NCI-H524 (cell line): ENCODE measurements at places on chromosomes 2 and 18.

- DNase-seq, result no peak
Observed at GRCh38 chr2:223232896-223233295, 180.9 kb downstream of the KCNE4 start.

DNA sequence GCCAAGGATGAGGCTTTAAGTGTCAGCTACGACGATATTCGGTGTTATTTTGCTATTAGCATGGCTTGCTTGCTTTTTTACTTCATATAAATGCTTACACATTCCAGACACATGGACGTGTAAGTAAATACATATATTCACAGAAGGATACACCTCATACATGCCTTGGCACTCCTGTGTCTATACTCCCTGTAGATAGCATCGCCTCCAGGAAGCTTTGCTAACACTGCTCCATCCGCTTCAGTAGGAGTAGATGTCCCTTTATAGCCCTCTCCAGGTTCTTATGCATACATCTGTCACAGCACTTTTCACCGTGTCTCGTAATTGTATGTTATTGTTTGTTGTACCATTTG lies 27.5 kb upstream of the KCTD1 start:
- DNase-seq, result peak; percentile 25

DNA sequence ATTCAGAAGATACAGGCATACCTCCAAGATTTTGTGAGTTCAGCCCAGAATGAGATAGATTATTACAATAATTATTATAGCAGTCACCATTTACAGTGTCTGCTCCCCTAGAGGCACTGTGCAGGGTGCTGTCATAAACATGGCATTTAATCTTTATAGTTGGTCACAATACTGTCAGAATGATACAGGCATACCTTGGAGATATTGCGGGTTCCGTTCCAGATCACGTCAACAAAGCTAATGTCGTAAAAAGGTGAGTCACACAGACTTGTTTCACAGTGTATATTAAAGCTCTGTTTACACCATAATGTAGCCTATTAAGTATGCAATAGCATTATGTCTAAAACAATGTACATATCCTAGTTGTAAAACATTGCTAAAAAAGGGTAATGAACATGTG lies 45.6 kb downstream of the ZRANB3 start:
- DNase-seq, result no peak

GRCh38 chr2:10918661-10919409 lies 7.1 kb downstream of the KCNF1 start:
- no peak for DNase-seq

- DNase-seq, result no peak
Observed at GRCh38 chr2:150640039-150640438, 152.6 kb upstream of the RND3 start.

DNA sequence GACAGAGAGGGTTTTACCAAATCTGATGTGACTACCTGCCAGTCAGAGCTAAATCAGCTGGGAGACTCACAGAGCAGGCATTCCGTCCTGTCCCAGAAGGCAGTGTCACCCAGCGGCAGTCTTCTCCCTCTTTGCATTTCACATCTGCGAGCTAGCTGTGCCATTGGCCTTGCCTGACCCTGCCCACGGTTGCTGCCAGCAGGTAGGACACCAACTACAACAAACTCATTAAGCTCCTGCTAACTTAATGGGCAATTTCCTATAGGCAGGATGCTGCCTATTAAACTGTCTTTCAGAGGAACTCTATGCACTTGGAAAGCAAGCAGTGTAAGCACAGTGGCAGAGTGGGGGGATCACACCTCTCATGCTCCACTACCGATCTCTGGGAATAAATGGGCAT lies 116.4 kb upstream of the CAPN13 start:
- no peak for DNase-seq

DNA sequence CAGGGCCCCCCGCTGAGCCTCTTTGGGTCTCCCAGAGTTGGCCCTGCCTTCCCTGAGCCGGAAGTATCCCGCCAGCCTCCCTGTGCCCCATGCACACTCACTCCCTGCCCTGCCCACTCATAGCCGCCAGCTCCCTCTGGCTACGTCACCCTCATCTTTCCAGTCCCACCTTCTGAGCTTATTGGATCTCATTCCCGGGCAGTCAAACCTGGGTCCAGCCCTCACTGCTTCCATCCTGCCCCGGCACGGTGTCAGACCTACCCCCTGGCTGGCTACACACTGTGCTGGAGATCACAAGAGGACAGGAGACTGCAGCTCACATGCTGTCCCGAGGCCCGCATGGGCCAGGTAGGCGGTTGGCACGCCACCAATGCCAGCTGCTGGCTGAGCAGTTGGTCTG lies 147.2 kb downstream of the ASB1 start:
- no peak for DNase-seq

GRCh38 chr2:162747021-162747420 lies 91.5 kb downstream of the KCNH7 start:
- no peak for DNase-seq

DNA sequence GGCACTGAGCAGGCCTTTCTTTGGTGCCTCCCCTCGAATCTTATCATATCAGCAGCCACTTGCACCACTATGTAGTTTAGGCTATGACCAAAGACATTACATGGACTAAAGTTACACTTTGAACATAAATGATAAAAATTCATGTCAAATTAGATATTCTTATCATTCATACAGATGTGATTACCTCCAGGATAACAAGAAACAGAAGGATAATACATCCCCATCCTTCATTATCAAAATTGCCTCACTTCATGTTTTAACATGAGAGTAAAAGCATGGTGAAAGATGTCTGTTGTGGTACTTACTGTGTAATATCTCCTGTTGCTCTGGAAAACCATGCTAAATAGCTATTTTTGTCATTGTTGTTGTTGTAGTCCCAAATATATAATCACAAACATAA lies 230.8 kb upstream of the RND3 start:
- no peak for DNase-seq

GRCh38 chr2:230602562-230603230 lies 109.9 kb upstream of the CAB39 start:
- DNase-seq, result no peak

DNA sequence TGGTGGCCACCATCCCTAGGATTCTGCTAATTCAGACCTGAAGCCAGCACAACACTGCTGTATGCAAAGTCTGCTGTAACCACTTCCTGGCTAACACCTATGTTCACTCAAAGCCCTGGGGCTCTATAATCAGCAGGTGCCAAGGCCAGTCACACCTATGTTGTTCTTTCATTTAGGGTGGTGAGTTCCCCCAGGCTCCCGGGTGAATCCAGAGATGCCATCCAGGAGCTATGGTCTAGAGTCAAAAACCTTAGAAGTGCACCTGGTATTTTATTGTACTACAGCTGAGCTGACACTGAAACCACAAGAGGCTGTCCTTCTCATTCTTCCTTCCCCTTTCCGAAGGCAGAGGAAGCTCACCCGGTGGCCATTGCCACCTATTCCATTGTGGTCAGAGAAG lies 46.2 kb upstream of the CCDC141 start:
- no peak for DNase-seq

DNA sequence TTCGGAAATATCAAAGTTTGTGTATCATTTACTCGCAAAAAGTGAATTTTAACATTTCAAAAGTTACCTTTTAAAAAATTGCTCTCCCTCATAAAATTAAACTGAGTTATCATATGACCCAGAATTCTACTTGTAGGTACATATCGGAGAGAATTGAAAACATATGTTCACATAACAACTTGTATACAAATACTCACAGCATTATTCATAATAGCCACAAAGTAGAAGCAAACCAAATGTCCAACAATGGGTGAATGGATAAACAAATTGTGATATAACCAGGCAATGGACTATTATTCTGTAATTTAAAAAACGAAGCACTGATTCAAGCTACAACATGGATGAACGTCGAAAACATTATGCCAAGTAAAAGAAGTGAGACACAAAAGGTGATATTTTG lies 412.0 kb upstream of the TCF4 start:
- DNase-seq, result no peak

DNA sequence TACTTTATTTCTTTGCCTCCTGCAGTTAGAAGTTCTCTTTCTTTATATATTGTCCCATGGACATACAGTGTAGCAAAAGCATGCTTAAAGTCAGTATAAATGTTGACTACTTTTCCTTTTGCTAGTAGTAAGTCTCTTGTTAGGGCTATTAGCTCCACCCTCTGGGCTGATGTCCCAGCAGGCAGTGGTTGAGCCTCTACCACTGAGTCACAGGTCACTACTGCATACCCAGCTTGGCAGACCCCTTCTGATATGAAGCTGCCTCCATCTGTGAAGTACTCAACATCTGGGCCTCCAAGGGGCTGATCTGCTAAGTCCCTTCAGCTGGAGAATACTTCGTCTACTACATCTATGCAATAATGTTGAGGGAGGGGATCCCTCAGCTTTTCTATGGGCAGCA lies 61.0 kb upstream of the SLC35G4 start:
- DNase-seq, result no peak

- DNase-seq, result no peak
Observed at GRCh38 chr2:186129767-186130581, 356.1 kb upstream of the ZC3H15 start.

DNA sequence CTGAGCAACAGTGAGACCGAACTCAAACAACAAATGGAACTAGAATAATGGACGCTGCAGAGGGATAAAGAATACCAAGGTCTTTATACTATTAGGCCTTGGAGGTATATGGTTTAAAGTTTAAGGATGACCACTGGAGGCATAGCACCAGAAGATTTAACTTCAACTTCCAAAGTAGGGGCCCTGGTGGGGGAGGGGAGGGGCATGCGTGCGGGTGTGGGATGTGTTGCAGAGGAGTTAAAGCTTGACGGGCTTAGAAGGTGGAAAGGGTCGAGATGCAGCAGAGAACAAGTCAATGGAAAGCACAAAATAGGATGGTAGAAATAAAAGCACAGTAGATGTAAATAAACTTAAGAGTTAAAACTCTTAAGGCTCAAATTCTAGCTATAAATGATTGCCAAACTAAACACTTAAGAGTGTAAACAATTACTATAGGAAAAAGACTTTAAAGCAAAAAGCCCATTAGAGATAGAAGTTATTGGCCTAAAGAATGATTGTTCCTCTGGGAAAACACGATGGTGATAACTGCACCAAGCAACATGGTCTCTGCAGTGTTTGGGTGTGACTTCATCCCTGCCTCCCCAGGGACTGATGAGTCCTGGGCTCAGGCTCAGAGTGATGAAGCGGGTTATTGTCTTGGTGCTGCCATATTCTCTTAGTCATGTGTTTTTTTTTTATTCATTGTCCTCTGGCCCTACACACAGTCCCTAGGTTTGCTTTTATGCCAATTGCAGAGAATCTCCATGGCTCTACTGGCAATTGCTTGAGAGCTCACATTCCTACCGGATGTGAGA lies 13.0 kb downstream of the RRM2 start:
- DNase-seq, result no peak

- no peak for DNase-seq
Observed at GRCh38 chr2:224630659-224631550, 45.7 kb upstream of the CUL3 start.

DNA sequence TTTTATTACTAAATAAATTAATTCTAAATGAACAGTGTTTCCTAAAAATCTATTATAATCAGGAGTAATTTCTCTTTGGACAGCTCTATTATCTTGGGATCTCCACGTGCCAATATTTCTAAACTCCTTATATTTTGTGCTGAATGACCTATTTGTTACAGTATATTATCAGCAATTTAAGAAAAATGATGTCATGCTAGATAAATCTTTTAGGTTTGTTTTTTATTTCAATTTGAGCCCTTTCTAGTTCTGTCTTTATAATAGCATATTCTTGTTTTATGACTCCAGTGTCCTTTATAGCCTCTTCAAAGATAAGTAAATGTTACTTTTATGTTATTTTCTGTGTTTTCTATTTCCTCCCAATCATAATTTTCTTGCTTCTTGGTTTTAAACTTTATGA lies 269.2 kb downstream of the CCDC102B start:
- DNase-seq, result no peak

DNA sequence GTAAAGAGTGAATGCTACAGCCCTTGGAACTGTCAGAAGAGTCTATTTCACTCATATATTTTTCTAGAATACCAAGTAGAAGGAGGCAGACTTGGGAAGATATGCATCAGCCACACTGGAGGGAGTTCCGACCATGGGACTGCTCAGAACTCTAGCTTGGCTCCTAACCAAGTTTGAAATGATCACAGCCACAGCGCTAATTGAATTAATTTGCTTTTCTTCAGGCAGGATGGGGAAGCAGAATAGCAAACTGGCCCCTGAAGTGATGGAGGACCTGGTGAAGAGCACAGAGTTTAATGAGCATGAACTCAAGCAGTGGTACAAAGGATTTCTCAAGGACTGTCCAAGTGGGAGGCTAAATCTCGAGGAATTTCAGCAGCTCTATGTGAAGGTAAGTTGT lies 51.4 kb downstream of the VSNL1 start:
- DNase-seq, result no peak

DNA sequence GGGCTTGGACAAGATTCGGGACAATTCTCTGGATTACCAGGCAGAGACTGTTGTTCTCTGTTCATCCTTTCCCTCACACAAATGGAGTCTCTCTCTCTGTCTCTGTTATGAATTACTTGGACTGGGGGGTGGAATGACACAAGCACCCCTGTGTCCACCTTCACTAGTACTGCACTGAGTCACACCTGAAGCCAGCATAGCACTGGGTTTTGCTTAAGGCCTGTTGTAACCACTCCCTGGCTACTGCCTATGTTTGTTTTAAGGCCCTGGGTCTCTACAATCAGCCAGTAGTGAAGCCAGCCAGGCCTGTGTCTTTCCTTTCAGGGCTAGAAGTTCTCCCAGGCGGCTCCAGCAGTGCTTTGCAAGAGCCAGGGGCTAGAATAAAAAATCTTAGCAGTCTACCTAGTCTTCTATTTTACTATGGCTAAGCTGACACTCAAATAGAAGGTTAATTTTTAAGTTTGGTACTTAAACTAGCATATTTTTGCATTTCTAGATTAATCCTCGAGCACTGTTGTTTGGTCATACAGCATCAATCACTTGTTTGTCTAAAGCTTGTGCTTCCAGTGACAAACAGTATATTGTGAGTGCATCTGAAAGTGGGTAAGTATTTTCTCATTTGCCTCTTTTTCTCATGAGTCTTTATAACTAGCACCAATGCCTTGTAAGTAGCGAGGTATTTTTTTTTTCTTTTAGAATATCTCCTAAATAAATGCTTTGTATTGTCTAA lies 27.8 kb downstream of the WDR7 start:
- no peak for DNase-seq

DNA sequence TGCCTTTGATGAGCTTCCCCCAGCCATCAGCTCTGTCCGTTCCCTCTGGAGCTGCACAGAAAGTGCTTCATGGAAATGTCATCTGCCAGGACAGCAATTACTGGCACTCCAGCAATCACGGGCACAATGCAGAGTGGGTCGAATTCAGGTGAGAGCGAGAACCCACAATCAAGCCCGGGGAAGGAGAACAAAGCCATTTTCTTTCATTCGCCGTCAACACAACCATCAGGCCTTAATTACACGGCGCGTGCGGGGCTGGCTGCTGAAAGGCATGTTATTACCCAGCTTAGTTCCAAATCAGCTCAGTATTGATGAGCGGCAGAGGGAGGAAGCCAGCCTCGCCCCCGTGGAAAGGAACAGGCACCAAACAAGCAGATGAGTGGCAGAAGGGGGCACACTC lies 143.9 kb downstream of the MYT1L start:
- peak; percentile 40 for DNase-seq

- no peak for DNase-seq
Observed at GRCh38 chr18:79258447-79258846, 137.3 kb upstream of the NFATC1 start.

- DNase-seq, result no peak
Observed at GRCh38 chr18:60266558-60266957, 106.0 kb downstream of the MC4R start.
